ENCODE measurements at places on chromosomes 3 and 15. TPM values are rescaled to one million over a fixed set of nuclear protein-coding genes. Genes with fewer than 3 reads are reported as not detected.

SKOR1 gene
- 1.2 TPM for total RNA-seq

PIGX gene
- total RNA-seq = 23.0 TPM

SUCLG2 gene
- 55.2 TPM for total RNA-seq

DCLK3 gene
- 0.23 TPM for total RNA-seq

TYRO3 gene
- 6.1 TPM for total RNA-seq

TTC23 gene
- 15.4 TPM for total RNA-seq

- peak overlapping the region; percentile 92 for H3K27ac ChIP-seq
- H3K36me3 ChIP-seq = no peaks in the 10 kb centered on the region
- DNase-seq = peak; percentile 94
- H3K4me3 ChIP-seq = peak overlapping the region; percentile 92
- H3K27me3 ChIP-seq = no peaks in the 10 kb centered on the region
- peaks cover 40% of the 10 kb centered on the region for H3K4me1 ChIP-seq
Measured at GRCh38 chr3:168096210-168096652, 507 bp upstream of the GOLIM4 start.

DNA sequence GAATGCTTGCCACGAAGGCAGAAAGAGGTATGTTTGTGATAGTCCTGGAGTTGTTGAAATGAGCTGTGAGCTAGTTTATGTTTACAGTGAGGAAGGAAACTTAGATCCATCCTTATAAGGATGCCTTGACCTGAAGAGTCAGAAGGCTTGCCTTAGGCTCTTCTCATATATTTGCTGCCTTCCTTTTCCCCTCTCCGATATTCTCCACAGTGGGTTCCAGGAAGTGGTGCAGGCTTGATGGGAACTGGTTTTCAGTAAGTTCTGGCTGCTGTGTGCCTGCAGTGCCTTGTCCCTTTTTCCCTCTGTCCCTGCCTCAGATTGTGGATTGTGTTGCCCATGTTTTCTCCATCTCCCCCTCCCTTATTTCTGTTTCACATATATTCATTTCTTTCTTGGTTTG lies 287.3 kb upstream of the UBE2E1 start:
- DNase-seq = no peak
- H3K4me1 ChIP-seq = no peaks in the 10 kb centered on the region
- H3K36me3 ChIP-seq = no peaks in the 10 kb centered on the region

DNA sequence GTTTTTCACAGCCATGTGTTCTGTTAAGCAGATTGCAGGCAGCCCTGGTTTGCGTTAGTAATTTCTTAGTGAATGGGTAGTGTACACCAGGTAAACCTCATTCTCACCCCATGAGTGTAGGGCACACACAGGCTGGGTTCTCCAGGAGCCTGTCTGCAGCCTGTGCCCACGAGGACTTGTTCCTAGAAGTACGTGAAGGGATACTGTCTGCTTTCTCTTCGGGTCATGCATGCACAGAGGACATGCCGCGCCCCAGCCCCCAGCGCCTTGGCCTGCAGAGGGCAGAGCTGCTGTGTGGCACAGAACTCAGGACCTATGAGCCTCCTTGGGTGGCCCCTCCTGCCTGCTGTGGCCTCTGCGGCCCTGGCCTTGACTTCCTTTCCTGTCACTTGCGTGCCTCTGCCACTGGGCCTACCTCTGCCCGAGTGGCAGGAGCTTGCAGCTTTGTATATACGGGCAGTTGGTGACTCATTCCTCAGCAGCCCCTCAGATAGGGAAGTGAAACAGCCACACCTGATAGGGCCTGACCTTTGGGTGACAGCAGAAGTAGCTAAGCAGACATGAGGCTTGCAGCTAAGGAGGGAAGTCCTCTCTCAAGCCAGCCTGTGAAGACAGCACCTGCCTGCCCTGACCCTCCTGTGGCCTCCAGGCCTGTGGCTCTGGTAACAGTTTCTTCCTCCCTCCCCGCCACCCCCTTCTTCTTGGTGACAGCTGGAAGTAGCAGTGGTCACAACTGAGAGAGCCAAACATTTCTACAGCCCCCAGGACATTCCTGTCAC lies 19.5 kb downstream of the PPCDC start:
- H3K27me3 ChIP-seq = no peaks in the 10 kb centered on the region
- H3K36me3 ChIP-seq = no peaks in the 10 kb centered on the region
- H3K4me1 ChIP-seq = peaks cover 58% of the 10 kb centered on the region
- peak overlapping the region; percentile 80 for H3K27ac ChIP-seq

GRCh38 chr15:38877471-38877870 lies 312.9 kb upstream of the RASGRP1 start:
- H3K36me3 ChIP-seq = no peaks in the 10 kb centered on the region
- H3K4me1 ChIP-seq = peaks cover 39% of the 10 kb centered on the region
- no peak for DNase-seq
- H3K27ac ChIP-seq = peak overlapping the region; percentile 15
- H3K27me3 ChIP-seq = no peaks in the 10 kb centered on the region

- no peak overlapping the region for H3K4me3 ChIP-seq
- peaks cover 1% of the 10 kb centered on the region for H3K4me1 ChIP-seq
- no peak overlapping the region for H3K27ac ChIP-seq
- no peak for DNase-seq
- H3K27me3 ChIP-seq = no peaks in the 10 kb centered on the region
Measured at GRCh38 chr3:168327856-168328255, 232.1 kb upstream of the GOLIM4 start.

DNA sequence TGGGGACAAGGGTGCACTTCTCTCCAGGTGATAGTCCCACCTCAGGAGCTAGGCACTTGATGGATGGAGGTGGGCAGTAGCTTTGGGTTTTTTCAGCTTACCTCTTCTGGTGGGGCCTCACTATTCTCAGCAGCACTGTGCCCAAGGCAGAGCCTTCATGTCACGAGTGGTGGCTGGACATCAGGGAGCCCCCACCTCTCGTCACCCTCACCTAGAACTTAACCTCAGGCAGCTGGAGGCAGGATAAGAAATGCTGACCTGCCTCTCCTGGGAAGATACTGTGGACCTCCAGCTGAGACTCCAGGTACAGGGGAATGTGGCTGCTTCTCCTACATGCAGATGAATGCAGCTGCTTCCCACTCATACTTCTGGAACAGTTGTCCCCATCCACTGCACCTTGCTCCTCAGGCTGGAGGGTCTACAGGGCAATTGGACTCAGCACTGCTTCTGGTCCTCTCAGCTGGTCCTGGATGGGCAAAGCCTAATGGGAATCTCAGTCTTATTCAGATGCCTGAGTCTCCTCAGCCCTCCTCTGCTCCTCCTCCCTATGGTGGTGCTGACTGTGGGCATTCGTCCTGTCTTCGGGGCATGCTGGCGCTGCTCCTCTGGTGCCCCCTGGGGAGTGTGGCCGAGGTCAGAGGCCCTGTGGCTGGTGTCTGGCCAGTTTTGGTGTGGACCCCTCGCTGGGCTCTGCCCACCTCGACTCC lies 129.9 kb downstream of the KLF13 start:
- no peak for DNase-seq
- H3K4me3 ChIP-seq = no peak overlapping the region
- H3K36me3 ChIP-seq = no peaks in the 10 kb centered on the region

DNA sequence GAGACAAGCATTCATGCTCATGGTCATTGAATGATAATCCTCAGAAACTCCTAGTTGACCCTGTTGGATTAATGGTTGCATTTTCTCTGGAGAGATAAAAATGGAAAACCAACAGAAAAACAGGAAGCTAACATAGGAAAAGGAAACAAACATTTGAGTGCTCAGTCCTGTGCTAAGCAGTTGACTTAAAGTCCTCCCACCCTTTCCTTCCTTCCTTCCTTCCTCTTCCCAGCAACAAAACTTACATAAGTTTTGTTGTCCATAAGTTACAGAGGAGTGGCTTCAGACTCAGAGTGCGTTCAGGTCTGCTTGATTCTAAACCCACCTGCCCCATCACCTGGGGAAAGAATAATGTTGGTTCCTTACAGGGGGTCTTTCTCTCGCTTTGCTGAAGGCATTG lies 163.8 kb upstream of the RGMA start:
- no peaks in the 10 kb centered on the region for H3K4me1 ChIP-seq
- no peak overlapping the region for H3K4me3 ChIP-seq
- H3K27me3 ChIP-seq = no peaks in the 10 kb centered on the region

- DNase-seq = peak; percentile 31
- H3K36me3 ChIP-seq = no peaks in the 10 kb centered on the region
- H3K4me3 ChIP-seq = no peak overlapping the region
- H3K4me1 ChIP-seq = no peaks in the 10 kb centered on the region
- no peaks in the 10 kb centered on the region for H3K27me3 ChIP-seq
- no peak overlapping the region for H3K27ac ChIP-seq
Measured at GRCh38 chr3:122636697-122637096, 43.9 kb upstream of the PARP14 start.

DNA sequence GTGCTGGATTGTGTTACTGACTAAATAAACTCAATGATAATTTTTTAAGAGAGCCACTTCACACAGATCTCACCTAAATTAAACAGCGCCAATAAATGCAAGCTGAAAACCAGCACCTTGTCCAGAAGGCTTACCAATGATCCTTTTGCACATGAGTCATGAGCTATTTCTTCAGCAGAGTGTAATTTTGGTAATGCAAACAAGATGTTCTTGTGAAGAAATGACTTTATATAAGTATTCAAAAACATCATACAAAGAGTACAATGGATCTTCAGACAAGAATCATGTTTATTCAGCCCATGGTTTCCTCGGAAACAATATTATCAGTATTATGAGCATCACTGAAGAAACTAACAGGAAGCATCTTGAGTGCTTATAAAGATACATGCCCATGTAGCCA lies 263.8 kb upstream of the UBE2E2 start:
- H3K27ac ChIP-seq = peak overlapping the region; percentile 69
- no peak overlapping the region for H3K4me3 ChIP-seq
- no peaks in the 10 kb centered on the region for H3K27me3 ChIP-seq

- peaks cover 14% of the 10 kb centered on the region for H3K36me3 ChIP-seq
- no peak for DNase-seq
- no peaks in the 10 kb centered on the region for H3K27me3 ChIP-seq
- peak overlapping the region; percentile 87 for H3K27ac ChIP-seq
- H3K4me1 ChIP-seq = peaks cover 40% of the 10 kb centered on the region
Measured at GRCh38 chr15:43104426-43104825, 1.4 kb downstream of the UBR1 start.

DNA sequence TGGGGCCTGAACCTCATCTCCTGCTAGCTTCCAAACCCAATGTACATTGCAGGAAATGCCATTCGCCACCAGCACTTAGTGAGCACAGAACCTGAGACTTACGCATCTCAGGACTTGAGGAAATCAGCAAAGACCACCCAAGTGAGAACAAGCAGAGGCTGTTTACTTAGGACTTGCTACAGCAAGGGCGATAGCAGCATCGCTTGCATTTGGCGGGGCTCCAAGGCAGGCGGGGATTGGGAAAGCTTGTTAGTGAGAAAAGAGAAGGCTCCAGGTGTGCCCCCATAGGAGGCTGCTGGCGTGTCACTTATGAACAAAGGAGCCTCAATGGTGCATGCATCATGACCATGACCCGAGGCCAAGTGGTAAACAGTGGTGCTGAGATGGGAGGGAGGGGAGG lies 19.7 kb downstream of the SLC6A20 start:
- no peaks in the 10 kb centered on the region for H3K36me3 ChIP-seq
- H3K4me1 ChIP-seq = no peaks in the 10 kb centered on the region
- H3K4me3 ChIP-seq = no peak overlapping the region

DNA sequence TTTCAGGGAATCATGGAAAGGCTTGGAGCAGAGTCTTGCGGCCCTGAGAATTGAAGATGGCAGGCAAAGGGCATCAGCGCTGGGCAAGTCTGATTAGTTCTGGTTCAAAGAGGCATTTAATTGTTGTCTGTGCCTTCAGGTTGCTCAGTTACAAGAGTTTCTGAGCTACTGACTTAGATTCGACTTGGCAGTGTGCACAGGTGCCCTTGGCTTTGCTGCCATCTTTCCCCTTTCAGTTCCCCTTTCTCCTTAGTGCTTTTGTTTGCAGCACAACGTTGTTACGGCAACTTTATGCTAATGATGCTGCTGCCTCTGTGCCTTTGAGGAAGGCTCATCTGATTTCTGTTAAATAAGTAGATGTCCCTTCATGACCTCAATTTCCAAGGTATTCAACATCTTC lies 12.5 kb downstream of the P2RY14 start:
- no peak for DNase-seq
- no peak overlapping the region for H3K4me3 ChIP-seq
- peaks cover 5% of the 10 kb centered on the region for H3K4me1 ChIP-seq
- H3K27me3 ChIP-seq = no peaks in the 10 kb centered on the region

DNA sequence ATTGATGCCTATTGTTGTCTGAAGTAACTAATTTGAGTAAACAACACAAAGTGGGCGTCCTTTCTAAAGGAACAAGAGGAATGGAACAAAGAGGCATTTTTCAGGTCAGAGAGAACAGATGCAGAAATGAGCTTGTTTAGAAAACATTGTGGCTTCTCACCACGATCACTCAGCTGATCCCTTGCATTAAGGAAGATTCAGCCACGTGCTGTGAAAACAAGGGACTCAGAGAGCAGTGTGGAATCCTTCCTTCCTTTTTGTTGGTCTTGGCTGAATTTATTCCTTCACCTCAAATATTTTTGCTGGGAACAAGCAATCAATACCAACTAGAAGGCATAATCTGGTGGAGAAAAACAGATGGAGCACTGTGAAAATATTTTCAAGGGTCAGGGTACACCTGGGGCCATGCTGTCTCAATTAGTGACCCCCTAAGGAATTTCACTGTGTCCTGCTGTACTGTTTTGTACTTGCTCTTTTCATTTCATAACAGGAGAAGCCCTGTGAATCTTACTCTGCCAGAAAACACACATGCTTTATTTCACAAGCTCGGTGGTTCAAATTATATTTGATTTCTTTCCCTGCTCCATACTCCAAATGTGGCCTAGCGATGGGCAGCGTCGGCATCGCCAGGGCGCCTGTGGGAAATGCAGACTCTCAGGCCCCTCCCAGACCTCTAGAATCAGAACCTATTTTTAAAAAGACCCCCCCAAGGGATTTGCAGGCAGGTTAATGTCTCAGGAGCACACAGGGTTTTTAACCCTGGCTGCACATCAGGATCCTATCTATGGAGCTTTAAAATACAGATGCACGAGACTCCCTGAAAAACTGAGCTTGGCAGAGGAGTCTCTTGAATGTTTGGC lies 11.6 kb upstream of the SLC6A20 start:
- H3K27ac ChIP-seq = no peak overlapping the region
- no peaks in the 10 kb centered on the region for H3K36me3 ChIP-seq
- H3K4me1 ChIP-seq = peaks cover 2% of the 10 kb centered on the region
- H3K27me3 ChIP-seq = no peaks in the 10 kb centered on the region
- peak; percentile 37 for DNase-seq

DNA sequence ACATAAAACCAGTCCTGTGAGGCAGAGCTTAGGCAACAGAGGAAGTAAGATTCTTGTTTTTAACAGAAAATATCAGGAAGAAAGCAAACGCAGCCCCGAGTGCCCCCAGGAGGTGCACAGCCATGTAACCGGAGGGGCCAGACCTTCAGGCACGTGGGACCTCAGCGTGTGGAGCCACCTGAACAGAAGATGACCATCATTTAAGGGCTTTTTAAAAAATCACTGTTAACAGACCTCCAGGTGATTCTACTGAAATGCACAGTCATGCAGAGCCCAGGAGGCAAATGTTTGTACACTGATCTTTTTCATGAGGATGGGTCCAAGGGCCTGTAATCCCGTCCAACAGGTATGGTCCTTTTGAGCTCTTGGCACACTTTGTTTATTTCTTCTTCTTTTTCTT lies 38.8 kb downstream of the SPG21 start:
- no peaks in the 10 kb centered on the region for H3K4me1 ChIP-seq
- H3K27ac ChIP-seq = no peak overlapping the region
